ENCODE measurements at places on chromosomes 5 and 9.
A peak's percentile ranks its signal among the peaks of the same experiment; 100 is the strongest.

DNA sequence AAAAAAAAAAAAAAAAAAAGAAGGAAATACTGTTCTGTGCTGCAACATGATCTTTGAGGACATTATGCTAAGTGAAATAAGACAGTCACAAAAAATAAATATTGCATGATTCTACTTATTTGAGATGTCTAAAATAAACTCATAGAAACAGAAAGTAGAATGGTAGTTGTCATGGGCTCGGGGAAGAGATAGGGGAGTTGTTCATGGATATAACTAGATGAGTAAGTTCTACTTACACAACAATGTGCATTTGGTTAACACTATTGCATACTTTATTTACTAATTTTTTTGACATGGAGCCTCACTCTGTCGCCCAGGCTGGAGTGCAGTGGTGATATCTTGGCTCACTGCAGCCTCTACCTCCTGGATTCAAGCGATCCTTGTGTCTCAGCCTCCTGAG lies 15.2 kb downstream of the MAML1 start:
- peak; percentile 96 for DNase-seq

- DNase-seq = no peak
Observed at GRCh38 chr5:7916171-7916804, 47.3 kb downstream of the MTRR start.

DNA sequence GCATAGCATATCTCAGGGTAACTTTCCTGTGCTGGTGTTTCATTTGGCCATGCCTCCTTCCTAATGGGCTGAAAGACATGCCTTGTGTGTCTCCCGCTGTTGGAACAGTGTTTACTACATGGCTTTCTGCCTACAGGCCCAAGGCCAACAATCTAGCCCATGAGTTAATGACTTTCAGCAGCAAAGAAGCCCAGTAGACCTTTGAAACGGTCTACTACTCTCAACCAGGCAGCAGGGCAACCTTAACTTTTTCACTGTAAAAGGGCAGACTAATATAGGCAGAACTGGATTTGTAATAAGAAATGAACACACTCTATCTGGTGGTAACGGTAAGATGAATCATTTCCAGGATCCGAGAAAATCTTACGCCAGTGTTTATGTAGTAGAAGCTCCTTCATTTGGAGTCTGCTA lies 21.0 kb downstream of the C5orf15 start:
- no peak for DNase-seq

GRCh38 chr5:143826951-143827444 lies 15.0 kb downstream of the HMHB1 start:
- no peak for DNase-seq

DNA sequence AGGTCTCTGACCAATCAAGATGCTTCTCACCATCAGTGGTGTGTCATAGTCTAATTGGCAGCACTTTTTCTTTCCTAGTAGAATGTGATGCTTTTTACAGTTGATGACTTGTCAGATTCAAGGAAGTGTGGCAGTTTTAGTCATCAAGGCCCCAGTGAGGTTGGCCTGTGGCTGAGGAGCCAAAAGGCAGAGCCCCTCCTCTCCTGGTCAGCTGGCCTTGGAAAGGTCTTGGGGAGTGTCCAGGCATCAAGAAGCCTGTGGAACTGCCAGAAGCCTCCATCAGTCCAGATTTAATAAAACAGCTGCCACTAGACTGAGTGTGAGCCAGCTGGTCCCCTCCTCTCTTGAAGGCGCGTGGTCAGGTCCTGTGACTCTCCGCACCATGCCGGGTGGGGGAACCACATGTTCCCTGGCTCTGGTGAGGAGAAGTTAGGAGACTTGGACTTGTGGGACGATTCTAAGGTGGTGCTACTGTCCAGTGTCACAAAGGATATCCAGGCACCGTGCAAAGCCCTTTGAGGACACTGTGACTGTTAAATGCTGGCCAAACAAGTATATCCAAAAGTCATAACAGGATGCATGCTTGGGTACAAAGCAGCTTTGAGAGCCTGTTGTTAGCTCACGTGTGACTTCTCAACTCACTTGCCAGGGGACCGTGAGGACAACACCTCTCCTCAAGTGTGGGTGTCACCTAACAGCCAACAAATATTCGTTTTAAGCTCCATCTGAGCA lies 6.1 kb upstream of the ANGPTL2 start:
- DNase-seq = peak; percentile 41
